Lung (tissue), 17 donors: ENCODE measurements at places on chromosomes 16 and 17.

GRCh38 chr17:9291912-9292560 lies 270.7 kb downstream of the NTN1 start:
- peak; percentile 54 for DNase-seq

GRCh38 chr16:67766291-67766690 lies 40.1 kb downstream of the RANBP10 start:
- no peak for DNase-seq

- DNase-seq = no peak
These were observed 46.6 kb upstream of the ERN1 start for GRCh38 chr17:64176556-64176955.

DNA sequence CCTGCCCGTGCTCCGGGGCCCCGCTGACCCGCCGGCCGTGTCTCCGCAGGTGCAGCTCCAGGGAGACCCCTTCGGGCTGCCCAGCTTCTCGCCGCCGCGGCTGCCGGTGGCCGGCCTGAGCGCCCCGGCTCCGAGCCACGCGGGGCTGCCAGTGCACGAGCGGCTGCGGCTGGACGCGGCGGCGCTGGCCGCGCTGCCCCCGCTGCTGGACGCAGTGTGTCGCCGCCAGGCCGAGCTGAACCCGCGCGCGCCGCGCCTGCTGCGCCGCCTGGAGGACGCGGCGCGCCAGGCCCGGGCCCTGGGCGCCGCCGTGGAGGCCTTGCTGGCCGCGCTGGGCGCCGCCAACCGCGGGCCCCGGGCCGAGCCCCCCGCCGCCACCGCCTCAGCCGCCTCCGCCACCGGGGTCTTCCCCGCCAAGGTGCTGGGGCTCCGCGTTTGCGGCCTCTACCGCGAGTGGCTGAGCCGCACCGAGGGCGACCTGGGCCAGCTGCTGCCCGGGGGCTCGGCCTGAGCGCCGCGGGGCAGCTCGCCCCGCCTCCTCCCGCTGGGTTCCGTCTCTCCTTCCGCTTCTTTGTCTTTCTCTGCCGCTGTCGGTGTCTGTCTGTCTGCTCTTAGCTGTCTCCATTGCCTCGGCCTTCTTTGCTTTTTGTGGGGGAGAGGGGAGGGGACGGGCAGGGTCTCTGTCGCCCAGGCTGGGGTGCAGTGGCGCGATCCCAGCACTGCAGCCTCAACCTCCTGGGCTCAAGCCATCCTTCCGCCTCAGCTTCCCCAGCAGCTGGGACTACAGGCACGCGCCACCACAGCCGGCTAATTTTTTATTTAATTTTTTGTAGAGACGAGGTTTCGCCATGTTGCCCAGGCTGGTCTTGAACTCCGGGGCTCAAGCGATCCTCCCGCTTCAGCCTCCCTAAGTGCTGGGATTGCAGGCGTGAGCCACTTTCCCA lies 5.9 kb downstream of the CTF1 start:
- peak; percentile 68 for DNase-seq

GRCh38 chr16:49793244-49793643 lies 62.7 kb downstream of the ZNF423 start:
- DNase-seq = no peak
